NCI-H1436 (cell line): ENCODE measurements at places on chromosomes 6 and 20.

- no peak for DNase-seq
These were observed 48.0 kb upstream of the DST start for GRCh38 chr6:56690519-56691285.

GRCh38 chr6:37168163-37168758, 1.7 kb upstream of the PIM1 start:
- no peak for DNase-seq

- DNase-seq = no peak
These were observed 71.3 kb downstream of the SLC22A3 start for GRCh38 chr6:160419488-160419887.

DNA sequence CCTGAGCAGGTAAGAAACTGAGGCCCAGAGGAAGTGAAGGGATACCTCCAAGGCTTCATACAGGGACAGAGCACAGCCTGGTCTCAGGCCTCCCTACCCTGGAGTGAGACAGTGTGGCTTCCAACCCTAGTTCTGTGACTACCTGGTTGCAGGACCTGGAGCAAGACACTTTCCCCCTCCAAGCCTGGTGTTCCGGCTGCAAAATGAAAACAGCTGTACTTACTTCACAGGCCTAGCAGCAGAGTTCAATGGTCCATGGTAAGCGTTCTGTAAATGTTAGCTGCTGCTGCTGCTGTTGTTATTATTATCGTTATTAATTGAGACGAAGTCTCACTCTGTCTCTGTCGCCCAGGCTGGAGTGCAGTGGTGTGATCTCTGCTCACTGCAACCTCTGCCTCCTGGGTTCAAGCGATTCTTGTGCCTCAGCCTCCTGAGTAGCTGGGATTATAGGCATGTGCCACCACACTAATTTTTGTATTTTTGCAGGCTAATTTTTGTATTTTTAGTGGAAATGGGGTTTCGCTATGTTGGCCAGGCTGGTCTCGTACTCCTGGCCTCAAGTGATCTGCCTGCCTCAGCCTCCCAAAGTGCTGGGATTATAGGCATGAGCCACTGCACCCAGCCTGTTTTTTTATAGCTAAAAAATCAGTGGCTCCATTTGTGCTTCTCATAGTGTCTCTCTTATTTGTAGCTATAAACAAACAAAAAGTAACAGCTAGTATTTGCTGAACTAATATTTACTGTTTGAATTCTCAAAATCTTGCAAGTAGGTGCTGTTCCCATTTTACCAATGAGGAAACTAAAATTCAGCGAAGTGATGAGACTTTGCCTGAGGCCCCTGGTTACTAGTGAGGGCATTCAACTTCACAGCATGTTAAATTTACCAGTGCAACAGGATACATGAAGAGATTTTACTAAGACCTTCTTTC, 41.9 kb downstream of the COX4I2 start:
- DNase-seq = no peak

DNA sequence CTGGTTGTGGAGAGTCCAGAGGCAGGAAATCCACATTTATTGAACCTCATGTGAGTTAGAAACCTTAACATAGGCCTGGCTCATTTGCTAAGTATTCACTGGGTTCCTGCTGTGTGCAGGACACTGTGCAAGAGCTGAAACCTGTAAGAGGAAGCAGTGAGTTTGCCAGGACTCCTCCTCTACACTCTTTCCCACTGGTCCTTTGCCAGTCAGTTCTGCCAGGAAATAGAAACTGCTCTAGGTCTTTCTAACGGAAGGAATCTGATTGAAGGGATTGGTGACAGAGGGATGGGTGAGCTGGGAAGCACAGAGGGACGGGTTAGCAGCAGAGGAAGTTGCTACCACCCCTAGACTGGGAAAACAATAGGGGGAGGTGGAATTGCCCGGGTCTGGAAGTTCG, 234.2 kb upstream of the ECI2 start:
- DNase-seq = no peak

- DNase-seq = no peak
These were observed 3.0 kb downstream of the DDO start for GRCh38 chr6:110412360-110412759.

GRCh38 chr20:51190783-51191180, 167.9 kb upstream of the KCNG1 start:
- DNase-seq = no peak

DNA sequence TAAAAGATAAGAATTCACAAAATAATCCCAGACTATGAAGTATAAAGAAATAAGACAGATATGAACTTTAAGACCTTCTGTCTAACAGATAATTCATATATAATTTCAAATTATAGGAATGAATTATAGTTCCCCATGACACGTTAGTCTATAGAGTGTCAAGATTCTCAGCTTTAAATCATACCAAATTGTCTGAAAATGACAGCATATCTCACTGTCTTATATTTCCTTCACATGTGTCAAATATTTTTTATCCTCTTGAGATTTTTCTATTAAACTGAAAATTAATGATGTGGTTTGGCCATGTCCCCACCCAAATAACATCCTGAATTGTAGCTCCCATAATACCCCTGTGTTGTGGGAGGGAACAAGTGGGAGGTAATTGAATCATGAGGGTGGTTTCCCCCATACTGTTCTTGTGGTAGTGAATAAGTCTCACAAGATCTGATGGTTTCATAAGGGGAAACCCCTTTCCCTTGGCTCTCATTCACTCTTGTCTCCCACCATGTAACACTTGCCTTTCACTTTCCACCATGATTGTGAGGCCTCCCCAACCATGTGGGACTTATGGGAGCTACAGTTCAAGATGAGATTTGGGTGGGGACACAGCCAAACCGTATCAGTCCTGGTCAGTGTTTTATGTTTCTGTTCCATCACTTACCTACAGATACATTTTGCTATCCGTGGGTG, 825.3 kb upstream of the GJE1 start:
- DNase-seq = no peak

DNA sequence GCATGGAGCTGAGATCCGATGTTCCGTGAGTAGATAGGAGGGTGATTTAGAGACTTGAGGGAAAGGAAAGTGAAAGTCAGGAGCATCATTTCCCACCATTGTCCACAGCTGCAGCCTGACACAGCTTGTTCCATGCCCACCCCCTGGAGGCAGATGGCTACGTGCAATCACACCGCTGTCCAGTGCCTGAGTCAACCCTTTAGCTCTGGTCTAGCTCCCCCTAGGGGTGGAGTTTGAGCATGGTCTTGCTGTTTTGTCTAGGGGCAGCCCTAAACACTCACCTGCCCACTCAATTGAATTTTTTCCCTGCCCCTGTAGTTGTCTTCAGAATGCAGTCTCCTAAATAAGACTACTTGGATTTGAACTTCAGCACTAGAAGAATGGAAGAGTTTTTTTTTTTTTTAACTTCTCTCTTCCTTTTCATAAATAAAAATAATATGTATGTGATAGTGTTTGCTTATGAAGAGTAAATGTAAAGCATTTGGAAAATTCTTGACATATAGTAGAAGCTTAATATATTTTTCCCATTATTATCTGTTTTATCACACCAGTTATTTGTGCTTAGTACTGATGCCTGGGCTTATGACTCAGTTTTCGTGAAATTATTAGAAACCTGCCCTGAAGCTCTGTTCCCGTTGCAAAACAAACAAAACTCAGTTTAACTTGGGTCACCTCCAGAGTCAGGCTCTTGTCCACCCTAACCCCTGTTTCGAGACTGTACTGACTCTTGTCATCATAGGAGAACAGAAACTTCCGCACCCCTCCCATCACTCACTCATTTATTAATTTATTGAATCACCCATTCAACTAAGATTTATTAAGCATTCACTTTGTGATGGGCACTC, 814.8 kb downstream of the MAFB start:
- DNase-seq = peak; percentile 44

GRCh38 chr20:51800872-51801121, 1.5 kb downstream of the SALL4 start:
- no peak for DNase-seq

GRCh38 chr6:105482921-105483320, 80.0 kb upstream of the PREP start:
- DNase-seq = no peak

DNA sequence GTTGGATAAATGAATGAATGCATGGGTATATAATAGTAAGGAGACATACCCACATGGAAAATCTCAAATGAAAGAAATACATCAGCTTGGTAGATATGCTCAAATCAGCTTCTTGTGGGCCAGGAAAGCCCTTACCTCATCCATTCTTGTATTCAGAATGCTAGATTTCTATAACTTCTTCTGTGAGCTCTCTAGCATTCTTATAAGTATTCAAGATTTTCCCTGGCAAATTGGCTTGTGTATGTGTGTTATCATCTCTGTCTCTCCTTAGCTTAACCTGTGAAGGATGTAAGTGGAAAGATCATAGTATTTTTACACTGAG, 100.8 kb downstream of the OR2B2 start:
- DNase-seq = no peak

DNA sequence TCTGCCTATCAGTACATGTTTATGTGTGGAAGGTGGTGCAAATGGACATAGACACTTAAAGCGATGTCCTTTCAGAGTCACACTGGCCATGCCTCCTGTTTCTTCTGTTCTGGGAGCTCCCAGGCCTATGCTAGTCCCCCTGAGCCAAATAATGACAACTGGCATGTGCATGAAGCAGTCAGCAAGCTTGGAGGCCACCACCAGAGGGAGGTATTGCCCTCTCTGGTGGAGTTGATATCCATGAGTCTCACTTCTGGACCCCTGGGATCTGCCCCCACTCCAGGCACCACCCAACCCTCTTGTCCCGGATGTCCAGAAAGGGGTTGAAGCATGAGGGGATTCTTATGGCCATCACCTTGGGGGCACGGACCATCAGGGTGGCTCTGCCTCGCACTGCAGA, 172.2 kb downstream of the AIG1 start:
- DNase-seq = no peak

DNA sequence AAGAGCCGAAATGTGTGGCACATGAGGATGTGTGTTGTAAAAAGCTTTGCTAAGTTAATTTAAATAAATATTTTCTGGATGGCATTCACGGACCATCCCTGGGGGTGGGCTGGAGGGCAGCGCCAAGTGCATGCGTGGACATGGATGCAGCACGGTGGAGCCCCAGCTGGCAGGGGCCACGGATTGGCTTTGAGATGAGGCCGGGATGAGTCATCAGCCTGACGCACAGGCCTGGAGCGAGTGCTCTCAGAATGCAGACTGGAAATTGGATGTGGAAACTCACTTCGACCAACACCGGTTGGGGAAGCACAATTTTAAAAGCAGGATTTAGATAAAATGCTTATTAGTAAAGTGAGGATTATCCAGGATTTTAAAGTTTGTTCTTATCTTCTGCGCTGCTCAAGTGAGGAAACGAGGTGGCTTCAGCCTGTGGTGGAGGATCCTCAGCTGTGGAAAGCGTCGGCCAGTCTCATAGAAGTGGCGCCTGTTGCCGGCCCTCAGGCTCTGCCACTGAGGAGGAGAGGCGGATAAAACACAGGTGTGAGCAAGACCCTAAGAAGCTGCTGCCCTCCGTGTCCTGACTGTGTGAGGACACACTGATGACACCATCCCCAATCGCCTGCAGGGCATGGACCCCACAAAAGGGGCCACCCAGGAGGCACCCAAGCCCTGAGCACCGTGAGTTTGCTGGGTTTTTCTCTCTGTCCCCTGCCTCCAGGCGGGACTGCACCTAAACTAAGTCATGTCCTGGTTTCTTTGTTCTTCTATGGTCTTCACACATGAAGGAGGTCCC, 279.7 kb downstream of the CDH4 start:
- DNase-seq = no peak

- DNase-seq = no peak
These were observed 96.0 kb downstream of the SASH1 start for GRCh38 chr6:148438632-148439031.

- no peak for DNase-seq
These were observed 62.0 kb downstream of the HFE start for GRCh38 chr6:26149240-26149639.

- DNase-seq = no peak
These were observed 73.0 kb upstream of the SYNJ2 start for GRCh38 chr6:157908369-157909281.

DNA sequence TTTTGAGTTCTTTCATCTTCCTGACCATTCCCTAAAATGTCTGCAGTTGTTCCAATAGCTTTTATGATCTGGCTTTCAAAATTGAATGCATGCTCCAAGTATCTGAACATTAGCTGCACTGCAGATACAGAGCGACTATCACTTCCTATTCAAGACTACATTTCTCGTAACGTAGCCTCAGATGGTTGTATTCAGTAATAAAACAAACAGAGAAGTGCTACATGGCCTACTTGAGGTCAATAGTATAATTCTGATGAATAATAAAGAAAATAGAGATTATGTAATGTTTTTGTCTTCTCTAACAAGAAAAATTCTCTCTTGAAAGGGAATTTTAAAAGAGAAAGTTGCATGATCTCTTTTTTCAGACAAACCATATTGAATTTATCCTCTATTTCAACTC, 333.9 kb upstream of the IRAK1BP1 start:
- DNase-seq = no peak

GRCh38 chr20:38165089-38165965, at the start of gene TGM2:
Gene TGM2 (minus strand): TSS chr20:38165270. CDS start chr20:38165198, 72 bp downstream.
- DNase-seq = no peak

DNA sequence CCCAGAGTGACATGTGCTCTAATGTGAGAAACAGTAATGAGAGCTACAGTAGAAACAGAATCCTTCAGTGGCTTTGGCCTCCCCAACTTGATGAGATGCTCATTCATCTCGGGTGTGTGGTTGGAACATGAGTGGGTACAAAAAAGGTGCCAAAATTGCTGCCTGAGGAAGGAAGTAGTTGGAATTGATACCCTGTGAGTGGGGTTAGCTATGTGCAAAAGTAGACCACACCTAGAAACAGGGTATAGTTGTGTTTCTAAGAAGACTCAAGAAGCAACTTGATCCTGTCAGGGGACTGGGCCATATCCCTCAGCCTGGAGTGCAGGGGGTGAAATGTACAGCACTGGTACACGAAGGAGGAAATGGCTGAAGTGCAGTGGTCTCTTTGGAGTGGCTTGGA, 206.4 kb upstream of the SUPT3H start:
- no peak for DNase-seq

DNA sequence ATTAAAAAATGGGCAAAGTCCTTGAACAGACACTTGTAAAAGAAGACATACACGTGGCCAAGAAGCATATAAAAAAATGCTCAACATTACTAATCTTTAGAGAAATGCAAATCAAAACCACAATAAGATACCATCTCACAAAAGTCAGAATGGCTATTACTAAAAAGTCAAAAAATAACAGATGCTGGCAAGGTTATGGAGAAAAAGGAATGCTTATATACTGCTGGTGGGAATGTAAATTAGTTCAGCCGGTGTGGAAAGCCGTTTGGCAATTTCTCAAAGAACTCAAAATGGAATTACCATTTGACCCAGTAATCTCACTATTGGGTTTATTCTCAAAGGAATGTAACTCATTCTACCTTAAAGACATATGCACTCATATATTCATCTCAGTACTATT, 166.6 kb downstream of the KHDC1L start:
- DNase-seq = no peak

DNA sequence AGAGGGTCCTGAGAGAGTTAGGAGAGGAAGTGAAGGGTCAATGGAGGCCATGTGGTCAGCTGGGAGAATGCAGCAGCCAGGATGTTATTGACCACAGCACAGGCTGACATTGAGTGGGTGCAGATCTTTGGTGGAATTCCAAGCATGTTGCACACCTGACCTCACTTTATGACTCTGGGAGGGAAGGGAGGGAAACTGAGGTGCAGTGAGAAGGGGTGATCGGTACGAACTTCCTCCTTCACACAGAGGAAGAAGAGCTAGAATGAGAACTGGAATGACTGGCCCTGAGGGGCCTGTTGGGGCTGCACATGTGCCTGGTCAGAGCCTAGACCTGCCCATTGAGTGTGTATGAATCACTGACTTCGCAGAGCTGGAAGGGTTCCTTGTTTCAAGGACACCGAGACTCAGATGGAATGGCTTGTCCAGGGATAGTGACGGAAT, 9.8 kb downstream of the FAM83D start:
- no peak for DNase-seq
